Stimulated activated CD8-positive, alpha-beta memory T cell treated with anti-CD3 and anti-CD28 coated beads, Interleukin-2, amount 100 ng/mL, for 48 hours (primary cell): ENCODE measurements at places on chromosomes 3 and 15.

GRCh38 chr15:100908466-100908865, 10.7 kb upstream of the LRRK1 start:
- no peak for DNase-seq

DNA sequence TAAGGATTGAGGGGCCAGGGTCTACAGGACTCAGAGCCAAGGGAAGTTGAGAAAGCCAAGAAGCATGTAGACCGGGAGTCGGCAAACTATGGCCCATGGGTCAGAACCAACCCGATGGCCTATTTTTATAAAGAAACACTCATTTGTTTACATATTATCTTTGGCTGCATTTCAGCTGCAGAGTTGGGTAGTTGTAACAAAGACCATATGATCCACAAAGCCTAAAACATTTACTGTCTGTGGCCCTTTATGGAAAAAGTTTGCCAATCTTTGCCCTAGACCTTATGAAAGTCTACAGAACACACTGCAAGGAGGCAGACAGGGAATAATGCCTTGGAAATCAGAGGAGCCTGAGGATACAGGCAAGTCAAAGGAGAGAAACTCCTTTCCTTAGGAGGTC, 63.2 kb upstream of the MNS1 start:
- DNase-seq: no peak

- no peak for DNase-seq
These were observed 140.2 kb upstream of the SKOR1 start for GRCh38 chr15:67685008-67685599.

DNA sequence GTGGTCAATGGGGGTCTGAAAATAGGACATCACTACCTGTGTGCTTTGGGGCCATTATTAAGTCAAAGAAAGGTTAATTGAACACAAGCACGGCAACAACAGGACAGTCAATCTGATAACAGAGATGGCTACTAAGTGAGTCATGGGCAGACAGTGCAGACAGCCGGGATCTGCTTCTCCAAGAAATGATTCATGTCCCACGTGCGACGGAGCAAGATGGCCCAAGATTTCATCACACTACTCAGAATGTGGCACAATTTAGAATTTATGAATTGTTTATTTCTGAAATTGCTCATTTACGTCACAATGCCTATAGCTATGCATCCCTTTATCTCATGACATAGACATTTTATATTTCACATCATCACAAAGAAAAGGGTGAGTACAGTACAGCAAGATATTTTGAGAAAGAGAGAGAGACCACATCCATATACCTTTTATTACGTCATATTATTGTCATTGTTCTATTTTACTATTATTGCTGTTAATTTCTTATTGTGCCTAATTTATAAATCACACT, 770.6 kb upstream of the NR2F2 start:
- no peak for DNase-seq

DNA sequence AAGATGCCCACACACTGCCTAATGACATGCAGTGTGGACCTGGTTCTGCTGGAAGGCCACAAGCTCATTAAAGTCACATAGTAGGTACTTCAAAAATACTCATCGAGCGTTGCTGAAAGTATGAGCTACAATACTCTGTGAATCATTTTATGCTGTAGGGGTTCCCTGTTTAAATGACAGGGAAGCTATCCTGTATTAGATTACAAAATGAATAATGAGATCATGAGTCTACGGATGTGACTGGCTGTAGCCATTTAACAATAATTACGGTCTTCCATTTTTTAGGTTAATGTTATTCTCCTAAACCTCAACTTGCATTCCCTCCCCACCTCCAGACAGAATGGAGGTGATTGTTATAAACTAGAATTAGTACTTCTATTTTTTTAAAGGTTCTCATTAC, 128.2 kb upstream of the FAM3D start:
- DNase-seq: no peak

DNA sequence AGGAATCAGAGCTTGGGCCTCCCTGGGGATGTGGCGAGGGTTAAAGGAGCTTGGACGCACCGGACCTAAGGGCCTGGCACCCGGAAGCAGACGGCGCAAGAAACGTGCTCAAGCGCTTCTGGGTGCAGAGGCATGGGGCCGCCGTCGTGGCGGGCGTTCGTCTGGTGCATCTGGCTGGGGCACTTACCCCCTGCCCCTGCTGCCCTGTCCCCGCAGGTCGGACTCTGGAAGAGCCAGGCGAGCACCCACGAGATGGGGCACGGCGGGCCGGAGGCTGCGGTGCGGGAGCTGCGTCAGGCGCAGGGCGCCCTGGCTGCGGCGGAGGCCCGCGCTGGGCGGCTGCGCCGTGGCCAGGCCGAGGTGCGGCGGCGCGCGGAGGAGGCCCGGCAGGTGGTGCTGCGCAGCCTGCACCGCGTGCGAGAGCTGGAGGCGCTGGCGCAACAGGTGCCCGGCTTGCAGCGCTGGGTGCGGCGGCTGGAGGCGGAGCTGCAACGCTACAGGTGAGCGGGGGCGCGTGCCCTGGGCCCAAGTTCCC, 2.5 kb downstream of the EFCC1 start:
- peak; percentile 38 for DNase-seq

- DNase-seq: no peak
These were observed 15.0 kb downstream of the IL17RD start for GRCh38 chr3:57150113-57150581.

GRCh38 chr3:71010726-71011455, 572.6 kb downstream of the FOXP1 start:
- peak; percentile 59 for DNase-seq

DNA sequence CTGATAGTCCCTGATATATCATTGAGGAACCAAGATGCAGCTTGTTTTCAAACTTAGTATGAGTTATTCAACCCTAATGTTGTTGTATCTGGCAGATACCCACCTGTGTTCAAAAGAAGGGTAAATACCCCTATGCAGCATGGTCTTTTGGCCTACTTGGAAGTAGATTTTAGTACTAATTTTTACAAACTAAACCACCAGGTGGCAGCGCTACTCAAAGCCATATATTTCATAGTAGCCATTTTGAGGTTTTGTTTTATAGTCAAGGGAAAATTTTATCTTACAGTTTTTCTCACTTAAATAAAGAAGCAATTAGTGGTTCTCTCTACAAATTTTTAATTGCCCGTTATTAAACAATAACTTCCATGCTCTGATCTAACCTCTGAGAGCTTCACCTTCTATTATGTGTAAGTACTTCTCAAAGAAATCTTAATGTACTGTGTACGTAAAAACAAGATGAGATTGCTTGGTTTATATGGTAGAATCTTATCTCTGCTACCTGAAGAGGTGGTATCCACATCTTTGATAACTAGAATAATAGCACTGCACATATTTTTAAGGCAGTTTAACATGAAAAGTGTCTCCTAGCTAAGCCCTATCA, 31.5 kb upstream of the MLF1 start:
- peak; percentile 10 for DNase-seq

GRCh38 chr15:52417521-52417920, 111.2 kb downstream of the MYO5A start:
- no peak for DNase-seq

- DNase-seq: no peak
These were observed 104.1 kb downstream of the GSK3B start for GRCh38 chr3:119989981-119990655.

- no peak for DNase-seq
These were observed 9.2 kb upstream of the MME start for GRCh38 chr3:155070932-155071387.

GRCh38 chr3:72820415-72820814, 27.8 kb downstream of the SHQ1 start:
- DNase-seq: no peak

- DNase-seq: no peak
These were observed 14.1 kb downstream of the UBP1 start for GRCh38 chr3:33426068-33426467.

GRCh38 chr15:60464836-60465630, 13.9 kb downstream of the ICE2 start:
- no peak for DNase-seq

DNA sequence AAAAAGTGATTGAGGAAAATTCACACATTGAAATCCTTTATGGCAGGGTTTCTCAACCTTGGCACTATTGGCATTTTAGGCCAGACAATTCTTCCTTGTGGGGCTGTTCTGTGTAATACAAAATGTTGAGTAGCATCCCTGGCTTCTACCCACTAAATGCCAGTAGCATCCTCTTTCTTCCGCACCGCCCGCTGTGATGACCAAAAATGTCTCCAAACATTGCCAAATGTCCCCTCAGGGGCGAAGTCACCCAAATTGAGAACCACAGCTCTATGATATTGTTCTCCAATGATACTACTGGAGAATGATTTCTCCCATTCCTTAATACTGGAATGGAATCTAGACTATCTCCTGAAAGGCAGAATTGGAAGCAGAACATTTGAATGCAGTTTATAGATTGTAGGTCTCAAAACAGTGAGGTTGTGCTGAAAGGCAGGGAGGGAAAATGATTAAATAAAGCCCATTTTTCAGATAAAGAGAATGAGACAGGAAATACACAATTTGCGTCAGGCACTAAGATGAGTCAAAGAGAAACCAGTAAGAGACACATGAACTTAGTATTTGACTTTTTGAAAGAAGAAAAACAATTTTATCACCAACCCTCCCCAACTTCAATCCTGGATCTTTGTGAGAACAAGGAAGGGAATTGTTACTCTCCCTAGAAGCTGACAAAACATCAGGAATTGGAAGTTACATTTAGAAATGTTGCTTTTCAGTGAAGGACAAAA, 101.6 kb upstream of the TNIK start:
- DNase-seq: no peak

GRCh38 chr15:77064539-77065308, 6.2 kb downstream of the TSPAN3 start:
- DNase-seq: no peak

- DNase-seq: no peak
These were observed 958.7 kb downstream of the AGBL1 start for GRCh38 chr15:87038404-87038803.

DNA sequence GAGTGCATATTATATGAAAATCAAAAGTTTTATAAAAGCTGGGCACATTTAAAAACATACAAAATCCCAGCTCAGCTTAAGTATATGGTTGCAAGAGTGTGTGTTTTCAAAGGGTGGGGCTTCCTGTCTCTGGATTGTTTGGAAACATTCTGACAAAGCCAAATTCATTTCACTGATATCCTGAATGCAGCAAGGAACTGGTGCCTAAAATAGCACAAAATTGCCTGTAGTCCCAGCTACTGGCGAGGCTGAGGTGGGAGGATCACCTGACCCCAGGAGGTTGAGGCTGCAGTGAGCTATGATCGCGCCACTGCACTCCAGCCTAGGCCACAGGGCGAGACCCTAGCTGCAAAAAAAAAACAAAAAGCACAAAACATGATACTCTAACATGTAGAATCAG, 13.0 kb upstream of the TJP1 start:
- no peak for DNase-seq

DNA sequence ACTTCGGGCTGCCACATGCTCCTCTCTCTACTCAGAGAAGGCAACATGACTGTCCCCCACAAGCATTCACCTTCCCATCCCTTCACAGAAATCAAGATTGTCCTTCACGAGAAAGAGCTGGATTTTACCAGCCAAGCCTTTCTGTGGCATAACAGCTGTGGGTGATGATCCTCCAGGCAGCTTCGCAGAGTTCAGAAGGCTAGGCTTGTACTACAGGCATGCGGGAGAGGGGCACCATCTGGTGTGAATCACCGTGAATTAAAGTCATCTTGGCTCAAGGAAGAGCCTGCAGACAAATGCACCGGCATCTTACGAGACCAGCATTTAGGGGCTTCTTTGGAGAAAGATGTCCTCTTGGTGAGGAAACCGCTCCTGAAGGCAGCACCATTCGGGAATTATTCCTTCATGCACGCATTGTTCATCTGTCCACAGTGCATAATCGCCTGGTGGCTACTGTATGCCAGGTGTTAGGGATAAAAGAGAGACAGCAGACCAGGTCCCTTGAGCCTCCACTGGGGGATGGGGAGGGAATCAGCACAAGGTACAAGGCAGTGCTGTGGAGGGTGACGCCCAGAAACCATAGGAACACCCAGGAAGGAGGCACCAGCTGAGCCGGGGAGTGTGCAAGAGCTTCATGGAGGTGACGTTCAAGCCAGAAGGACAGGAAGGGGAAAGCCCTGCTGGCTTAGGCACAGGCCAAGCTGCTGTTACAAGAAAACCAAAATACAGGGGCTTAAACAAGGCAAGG, 108.6 kb downstream of the TMEM266 start:
- DNase-seq: no peak

DNA sequence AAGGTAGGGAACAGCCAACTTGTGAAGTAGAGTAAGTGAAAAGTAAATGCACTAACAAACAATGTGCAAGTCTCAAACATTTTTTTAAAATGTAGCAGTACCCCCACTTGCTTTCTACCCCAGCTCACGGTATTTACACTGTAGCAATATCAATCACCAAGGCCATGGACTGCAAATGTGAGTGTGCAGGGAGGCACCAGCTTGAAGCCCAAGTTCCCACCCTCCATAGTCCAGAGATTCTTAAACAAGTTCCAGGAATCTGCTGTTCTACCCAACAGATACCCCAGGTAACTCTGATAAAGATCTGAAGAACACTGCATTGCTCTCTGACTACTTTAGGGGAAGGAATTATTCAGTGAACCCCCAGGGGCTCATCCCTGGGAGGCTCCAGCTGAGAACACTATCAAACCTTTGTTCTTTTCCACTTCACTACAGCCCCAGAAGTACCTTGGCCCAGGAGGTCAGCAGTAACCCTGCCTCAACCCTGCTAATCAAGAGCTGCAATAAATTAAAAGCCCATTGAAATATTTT, 86.1 kb downstream of the FOXP1 start:
- no peak for DNase-seq

GRCh38 chr15:64373360-64373759, 7.9 kb downstream of the PCLAF start:
- DNase-seq: no peak

- DNase-seq: no peak
These were observed 123.8 kb downstream of the TIGIT start for GRCh38 chr3:114417675-114418074.

DNA sequence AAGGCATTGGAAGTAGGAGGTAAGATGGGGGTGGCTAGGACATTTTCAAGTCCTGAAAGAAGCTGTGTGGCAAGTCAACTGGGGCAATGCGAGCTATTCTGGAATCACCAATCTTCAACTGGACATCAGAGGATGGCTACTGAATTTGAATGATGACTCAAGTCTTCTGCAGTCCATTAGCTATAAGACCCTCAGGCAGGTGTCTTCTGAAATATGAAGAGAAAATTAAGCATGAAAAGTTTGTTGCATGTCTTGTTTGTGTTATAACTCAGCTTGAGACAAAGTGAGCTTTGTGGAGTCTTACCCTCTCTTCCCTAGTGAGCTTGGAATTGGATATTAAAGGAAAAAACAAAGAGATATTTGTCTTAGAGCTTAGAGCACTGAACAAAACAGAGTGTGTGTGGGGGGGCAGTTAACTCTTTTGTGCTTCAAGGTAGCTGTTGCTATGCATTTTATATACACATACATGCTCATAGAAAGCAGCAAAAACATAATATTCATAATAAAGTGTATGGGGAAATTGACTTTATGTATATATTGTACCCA, 979.1 kb downstream of the MCTP2 start:
- DNase-seq: no peak
